Lower leg skin (tissue), 4 donors: ENCODE measurements at places on chromosomes 11 and 22.

GRCh38 chr11:24805671-24806070 lies 308.8 kb downstream of the LUZP2 start:
- DNase-seq, result no peak

- no peak for DNase-seq
Measured at GRCh38 chr11:115580927-115581680, 76.9 kb upstream of the CADM1 start.

GRCh38 chr11:119509282-119509841 lies 86.4 kb upstream of the THY1 start:
- no peak for DNase-seq

DNA sequence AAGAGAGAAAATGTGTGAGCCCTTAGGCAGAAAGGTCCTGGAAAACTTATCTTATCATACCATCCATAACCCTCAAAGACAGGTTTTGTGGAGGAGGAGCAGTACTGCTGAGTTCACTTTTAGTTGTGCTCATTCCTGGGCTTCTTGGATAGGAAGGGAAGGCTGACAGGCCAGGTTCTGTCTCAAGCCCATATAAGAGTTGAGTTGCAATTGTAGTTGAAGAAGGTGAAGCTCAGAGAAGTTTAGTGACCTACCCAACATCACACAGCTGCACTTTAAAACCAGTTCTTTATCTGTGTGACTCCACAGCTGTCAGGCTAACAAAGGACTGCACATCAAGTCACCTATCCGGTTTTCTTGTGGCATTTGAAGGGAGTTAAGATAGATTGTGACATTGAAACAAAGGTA lies 13.0 kb downstream of the TEAD1 start:
- no peak for DNase-seq

- no peak for DNase-seq
Measured at GRCh38 chr11:79422866-79423265, 18.0 kb downstream of the TENM4 start.

DNA sequence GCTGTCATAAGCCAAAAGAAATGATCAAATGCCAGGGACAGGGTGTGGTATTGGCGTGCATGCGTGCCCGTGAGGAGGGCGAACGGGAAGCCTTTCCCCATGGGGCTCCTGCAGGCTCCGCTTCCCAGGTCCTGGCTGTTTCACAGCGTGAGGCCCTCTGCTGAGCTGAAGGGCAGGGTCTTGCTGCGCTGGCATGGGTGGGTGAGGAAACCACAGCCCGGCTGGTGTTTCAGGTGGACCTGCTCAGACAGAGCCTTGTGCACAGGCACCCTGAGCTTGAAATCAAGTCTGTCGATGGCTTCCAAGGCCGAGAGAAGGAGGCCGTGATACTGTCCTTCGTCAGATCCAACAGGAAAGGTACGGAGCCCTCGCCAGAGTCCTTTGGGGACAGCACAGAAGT lies 31.4 kb downstream of the IGHMBP2 start:
- DNase-seq, result no peak

- no peak for DNase-seq
Measured at GRCh38 chr22:37172266-37173245, 15.5 kb downstream of the C1QTNF6 start.

DNA sequence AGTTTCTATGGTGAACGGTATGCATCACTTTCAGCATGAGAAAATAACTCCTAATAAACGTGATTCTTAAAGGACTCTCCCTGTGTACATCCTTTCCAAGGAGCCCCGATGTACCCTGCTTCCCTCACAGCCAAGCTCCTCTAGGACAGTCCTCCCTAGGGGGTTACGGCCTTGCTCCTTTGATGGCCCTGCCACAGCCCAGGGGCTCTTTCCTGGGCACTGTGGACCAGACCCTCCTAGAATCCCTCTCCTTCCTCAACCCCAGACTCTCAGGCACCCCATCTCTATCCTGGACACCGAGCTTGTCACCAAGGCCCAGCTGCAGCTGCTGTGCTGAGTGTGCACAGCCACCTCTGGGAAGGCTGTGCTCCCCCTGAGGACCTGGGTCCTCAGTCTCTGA lies 3.9 kb upstream of the SAMM50 start:
- DNase-seq, result no peak

GRCh38 chr11:126307706-126308105 lies 3.8 kb downstream of the DCPS start:
- DNase-seq, result no peak

DNA sequence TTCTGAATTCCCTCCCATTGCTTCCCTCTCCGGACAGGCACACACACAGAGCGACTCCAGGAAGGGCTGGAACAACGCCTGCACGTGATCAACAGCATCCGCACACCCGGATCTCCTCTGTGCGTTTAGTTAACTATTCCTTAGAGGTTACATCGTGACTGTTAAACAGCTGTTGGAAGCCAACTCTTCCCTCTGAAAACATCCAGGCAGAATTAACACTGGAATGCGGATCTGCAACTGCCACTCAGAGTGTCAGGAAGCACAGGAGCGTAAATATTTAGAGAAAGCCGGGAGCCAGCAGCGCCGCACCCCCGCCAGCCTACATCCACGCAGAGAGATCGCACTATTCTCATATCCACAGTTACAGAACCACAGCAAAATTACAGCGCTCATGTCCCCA lies 46.2 kb downstream of the SHANK2 start:
- DNase-seq, result no peak

DNA sequence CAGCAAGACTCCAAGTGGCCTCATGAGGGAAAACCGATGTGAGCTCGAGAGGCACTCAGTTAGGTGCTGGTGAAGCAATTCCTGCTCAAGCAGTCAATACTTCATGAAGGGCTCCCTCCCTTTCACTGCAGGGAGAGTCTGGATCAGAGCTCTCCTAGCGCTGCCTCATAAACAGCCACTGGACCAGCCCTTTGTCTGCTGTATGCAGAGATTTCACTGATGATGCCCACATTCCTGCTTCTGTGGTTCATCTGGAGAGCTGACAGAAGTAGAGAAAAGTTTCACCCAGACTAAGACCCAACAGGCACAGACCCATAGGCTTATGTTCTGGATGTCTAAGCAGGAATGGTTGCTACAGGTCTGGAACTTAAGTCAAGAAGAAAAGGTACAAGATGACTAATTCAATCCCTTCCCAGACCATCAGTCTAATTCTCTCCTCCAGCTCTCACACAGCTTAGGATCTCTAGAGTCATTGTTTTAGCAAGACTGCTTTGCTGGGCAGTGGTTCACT lies 4.0 kb downstream of the UCP2 start:
- DNase-seq, result no peak

GRCh38 chr22:32411402-32411801 lies 645 bp downstream of the RTCB start:
- DNase-seq, result no peak

GRCh38 chr11:112481893-112482292 lies 221.2 kb upstream of the PLET1 start:
- DNase-seq, result no peak

- no peak for DNase-seq
Measured at GRCh38 chr22:23829845-23830372, 8.9 kb downstream of the DERL3 start.

GRCh38 chr11:128860571-128861361 lies 6.3 kb downstream of the KCNJ1 start:
- DNase-seq, result no peak

DNA sequence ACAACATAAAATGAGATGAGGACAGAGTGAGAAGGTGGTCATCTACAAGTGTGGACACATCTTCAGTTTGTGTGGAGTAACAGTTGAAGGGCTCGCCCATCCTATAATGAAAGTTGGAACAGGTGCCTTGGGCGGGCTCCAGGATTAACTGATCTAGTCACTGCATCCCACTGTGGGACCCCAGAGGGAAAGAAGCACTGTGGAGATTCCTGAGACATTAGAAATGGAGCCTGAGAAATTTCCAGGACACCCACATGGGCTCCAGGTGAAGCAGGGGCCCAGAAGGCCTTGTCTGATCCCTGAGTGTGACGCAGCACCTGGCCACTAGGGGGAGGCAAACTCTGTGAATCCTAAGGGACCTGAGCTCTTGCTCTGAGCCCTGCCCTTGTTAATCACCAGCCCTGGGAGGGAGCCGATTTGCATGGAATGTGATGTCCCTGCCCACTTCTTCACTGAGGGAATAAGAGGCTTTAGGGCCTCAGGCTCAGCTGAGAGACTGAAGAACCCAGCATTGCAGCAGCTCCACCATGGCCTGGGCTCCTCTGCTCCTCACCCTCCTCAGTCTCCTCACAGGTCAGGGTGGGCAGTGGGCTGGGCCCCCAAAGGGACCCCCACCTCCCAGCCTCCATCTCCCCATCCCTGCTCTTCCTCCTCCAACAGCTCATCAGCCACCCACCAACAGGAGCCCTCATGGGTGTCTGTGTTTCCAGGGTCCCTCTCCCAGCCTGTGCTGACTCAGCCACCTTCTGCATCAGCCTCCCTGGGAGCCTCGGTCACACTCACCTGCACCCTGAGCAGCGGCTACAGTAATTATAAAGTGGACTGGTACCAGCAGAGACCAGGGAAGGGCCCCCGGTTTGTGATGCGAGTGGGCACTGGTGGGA lies 98.4 kb downstream of the VPREB1 start:
- DNase-seq, result no peak

DNA sequence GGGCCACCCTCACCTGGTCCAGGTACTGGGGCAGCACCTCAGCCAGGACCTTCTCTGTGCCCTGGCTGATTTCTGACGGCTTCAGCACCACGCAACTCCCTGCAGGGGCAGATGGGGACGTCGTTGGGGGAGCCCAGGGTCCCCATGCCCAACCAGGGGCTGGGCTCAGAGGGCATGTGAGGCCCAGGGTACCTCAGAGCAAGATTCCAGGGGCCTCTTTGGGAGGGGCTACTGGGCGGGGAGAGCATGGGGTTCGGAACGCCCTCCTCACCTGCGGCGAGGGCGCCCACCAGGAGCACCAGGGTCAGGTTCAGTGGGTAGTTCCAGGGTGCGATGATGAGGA lies 8.1 kb downstream of the ALDH3B2 start:
- peak; percentile 74 for DNase-seq

GRCh38 chr22:47788461-47788860 lies 1026.0 kb downstream of the TBC1D22A start:
- DNase-seq, result peak; percentile 9

DNA sequence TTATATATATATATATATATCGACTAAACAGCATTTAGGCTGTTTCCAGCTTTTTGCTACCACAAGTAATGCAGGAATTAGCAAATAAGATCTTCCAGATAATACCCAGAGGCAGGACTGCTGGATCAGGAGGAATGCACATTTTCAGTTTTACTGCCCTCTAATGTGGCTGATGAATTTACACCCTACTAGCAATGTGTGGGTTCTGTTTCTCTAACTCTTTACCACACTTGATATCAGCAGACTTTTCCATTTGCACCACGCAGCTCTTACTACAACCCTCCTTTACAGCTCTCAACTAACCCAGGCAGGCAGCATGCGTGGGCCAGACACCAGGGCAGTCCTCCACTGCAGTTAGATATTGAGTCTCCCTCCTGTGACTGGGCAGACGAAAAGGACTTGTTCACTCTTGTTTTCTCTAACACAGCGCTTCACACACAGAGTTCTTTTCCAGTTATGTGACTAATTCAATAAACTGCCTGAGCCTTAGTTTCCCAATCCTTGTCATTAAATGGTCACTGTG lies 67.7 kb downstream of the IGLL5 start:
- no peak for DNase-seq

GRCh38 chr22:20404881-20405280 lies 10.9 kb downstream of the ZNF74 start:
- DNase-seq, result peak; percentile 49

DNA sequence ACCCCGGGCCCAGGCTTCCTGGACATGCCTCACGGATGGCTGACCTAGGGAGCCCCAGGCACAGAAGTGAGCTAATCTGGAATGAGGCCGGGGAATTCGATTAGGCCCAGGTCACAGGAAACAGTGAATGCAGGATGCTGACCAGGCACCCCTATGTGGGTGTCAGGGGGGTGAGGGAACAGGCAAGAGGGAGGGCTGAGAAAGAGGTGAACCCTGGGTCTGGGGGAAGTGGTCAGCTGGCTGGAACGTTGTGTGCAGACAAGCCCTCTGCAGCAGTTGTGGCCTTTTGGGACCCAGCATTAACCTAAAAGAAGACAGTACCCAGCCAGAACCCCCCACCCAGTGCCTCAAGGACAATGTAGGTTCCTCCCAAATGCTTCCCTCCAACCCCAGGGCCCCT lies 8.1 kb downstream of the SERHL2 start:
- DNase-seq, result no peak

DNA sequence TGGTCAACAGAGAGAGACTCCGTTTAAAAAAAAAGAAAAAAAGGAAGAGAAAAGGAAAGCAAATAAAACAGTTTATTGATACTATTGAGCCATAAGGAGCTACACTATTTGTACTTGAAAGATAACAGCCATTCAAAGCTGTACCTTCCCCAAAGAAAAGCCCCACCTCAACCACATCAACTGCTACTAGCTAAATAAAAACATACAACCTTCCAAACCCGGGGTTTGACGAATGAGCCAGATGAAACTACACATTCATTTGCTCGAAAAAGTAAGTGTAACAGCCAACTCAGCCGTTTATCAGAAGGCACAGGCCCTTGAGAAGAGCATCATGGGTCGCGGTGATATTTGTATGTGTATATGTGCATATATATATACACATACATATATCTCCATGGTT lies 78.4 kb downstream of the SIK3 start:
- no peak for DNase-seq

- DNase-seq, result no peak
Measured at GRCh38 chr11:132336781-132337535, 966.5 kb downstream of the NTM start.

DNA sequence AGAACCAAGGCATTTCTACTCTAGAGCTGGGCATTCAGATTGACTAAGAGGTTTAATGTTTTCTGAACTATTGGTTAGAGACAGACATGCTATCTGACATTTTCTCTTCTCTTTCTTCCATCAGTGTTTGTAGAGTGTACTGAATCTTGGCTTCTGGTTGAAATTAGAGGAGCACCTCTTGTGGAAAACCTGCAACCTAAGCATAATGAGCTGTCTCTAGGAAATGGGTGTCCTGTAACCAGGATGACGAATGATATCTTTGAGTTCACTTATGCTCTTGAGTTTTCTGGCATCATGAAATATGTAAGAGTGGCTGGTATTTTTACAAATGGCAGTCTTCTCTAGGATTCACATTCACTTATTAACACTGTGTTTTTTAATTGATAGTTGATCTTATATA lies 19.4 kb downstream of the OOSP4A start:
- no peak for DNase-seq

DNA sequence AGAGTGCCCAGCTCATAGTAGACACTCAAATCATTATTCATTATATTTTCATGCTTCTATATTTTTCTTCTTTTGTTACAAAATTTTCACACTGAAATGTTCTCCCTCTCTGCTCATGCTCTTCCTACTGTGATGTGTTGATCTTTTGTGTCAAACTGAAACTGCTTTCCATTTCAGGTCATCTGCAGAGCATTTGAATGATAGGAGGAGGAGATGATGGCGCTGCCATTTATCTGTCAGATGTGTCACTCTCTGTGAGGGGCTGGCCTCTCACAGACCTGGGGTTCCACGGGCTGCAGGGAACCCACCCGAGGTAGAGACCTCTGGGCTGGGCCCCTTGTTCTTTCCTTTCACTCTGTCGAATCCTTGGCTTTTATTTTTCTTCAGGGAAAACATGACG lies 41.1 kb downstream of the OR10A6 start:
- DNase-seq, result no peak

DNA sequence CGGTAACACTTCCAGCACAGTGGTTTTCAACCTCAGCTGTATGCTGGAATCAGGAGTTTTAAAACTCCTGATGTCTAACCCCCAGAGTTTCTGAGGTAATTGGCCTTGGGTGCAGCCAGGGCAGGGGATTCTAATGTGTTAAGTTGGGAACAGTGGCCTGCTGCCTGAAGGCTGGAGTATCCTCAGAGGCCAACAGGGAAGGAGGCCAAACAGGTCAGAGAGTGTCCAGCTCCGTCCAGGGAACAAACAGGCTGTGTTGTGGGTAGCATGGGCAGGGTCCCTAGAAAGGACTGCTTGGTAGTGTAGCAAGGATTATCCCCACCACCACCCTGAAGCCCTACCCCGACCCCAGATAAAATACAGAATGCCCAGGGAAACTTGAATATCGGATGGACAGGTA lies 10.8 kb upstream of the DAGLA start:
- DNase-seq, result no peak
